Endothelial cell of umbilical vein (primary cell): ENCODE measurements at places on chromosomes 2 and 18.

DNA sequence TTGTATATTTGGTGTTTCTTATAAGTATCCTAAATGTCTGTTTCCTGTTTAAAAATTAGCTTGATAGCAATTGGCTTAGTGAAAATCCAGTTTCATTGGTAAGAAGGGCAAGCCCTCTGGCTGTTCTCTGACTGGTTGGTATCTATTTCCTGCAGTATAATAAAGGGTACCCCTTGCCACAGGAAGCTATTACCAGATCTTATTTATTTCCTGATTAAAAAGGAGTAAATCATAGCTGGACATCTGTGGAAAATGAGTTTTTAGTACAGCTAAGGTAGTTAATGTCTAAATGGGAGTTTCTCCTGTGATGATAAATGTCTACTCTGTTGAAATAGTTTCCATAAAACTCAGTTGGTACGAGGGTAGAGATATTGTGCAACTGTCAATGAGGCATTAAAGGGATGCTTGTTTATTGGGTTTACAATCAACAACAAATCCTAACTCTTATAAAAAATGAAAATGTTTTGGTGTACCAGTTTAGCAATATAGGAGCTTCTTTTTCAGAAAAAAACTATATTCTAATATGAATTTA lies 58.7 kb downstream of the FASTKD2 start:
- no peaks in the 10 kb centered on the region for H3K36me3 ChIP-seq
- H3K4me1 ChIP-seq: no peaks in the 10 kb centered on the region
- no peak overlapping the region for H3K27ac ChIP-seq
- DNase-seq: no peak
- no peak overlapping the region for H3K4me3 ChIP-seq
- no peaks in the 10 kb centered on the region for H3K27me3 ChIP-seq

GRCh38 chr2:204842661-204843485 lies 297.6 kb downstream of the PARD3B start:
- H3K27ac ChIP-seq: peak overlapping the region; percentile 84
- no peaks in the 10 kb centered on the region for H3K36me3 ChIP-seq
- H3K4me3 ChIP-seq: peak overlapping the region; percentile 15
- peak; percentile 92 for DNase-seq
- H3K27me3 ChIP-seq: no peaks in the 10 kb centered on the region
- peaks cover 25% of the 10 kb centered on the region for H3K4me1 ChIP-seq

DNA sequence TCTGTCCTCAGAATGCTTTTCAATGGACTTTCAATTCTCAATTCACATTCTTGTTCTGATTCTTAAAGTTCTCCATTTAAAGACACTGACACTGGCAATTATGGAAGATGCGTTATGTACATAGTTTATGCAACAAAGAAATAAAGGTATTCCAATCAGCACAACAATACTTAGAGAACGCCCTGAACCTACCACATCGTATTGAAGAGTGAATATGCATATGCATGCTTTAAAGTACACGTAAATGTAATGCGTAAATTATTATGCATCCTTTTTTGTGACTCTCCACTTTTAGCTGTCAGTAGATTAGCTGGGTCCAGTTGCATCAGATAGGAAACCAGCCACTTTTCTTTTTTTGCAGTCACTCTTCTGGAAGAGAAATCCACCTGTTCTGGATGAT lies 83.5 kb downstream of the RBM43 start:
- no peak overlapping the region for H3K27ac ChIP-seq
- peaks cover 8% of the 10 kb centered on the region for H3K27me3 ChIP-seq
- DNase-seq: no peak
- H3K4me3 ChIP-seq: no peak overlapping the region

DNA sequence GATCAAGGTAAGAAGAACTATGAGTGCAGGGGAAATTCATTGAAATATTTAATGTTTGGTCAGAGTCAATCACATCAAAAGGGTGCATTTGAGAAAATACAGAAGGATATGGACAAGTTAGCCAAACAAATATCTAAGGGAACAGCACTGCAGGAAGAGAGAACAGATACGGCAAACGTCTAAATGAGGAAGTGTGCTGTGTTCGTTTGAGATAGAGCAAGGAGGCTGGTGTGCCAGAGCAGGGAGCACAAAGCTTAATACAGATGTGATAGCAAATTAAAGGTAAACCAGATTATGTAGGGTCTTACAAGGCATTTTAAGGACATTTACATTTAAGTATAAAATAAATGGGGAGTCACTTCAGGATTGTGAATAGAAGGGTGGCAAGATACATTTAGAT lies 241.3 kb upstream of the ZNF804A start:
- no peaks in the 10 kb centered on the region for H3K27me3 ChIP-seq
- H3K4me1 ChIP-seq: no peaks in the 10 kb centered on the region
- H3K36me3 ChIP-seq: no peaks in the 10 kb centered on the region
- no peak overlapping the region for H3K27ac ChIP-seq

- no peaks in the 10 kb centered on the region for H3K4me1 ChIP-seq
- no peaks in the 10 kb centered on the region for H3K27me3 ChIP-seq
- H3K4me3 ChIP-seq: no peak overlapping the region
Observed at GRCh38 chr2:213640738-213641425, 356.6 kb downstream of the SPAG16 start.

DNA sequence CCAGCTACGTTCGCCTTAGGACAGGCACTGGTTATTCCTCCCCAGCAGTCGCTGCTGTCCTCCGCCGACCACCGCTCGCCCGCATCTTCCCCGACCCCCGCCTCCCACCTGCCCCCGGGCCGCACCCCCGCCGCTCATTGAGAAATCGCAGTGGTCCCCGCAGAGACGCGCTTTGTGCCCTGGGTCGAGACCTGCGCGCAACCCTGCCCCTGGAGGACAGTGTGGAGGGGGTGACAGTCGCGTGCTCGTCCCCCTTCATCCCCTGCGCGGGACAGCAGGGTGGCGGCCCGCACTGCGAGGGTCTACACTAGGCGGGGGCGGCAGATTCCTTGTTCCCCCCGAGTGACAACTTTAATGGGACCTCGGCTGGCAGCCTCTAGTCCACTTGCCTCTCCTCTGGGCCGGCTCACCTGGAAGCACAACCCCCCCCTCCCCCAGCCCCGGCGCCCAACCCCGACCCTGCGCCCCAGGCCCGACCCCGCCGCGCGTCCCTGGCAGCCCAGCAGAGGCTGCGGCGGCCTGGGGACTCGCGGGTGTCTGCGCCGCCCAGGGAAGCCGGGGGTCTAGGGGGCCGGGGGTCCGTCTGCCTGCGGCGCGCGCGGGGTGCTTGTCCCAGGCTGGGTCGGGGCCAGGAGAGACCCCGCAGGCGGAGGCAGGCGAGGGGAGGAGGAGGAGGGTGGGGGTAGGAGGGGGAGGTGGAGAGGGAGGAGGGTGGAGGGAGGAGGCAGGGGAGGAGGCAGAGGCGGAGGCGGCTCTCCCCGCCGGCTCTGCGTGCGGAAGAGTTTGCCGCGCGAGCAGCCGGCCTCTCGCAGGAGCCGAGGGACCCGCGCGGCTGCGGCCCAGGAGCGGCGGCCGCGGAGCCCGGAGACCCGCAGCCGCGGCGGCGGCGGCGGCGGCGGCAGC lies at the start of gene NPAS2:
Gene NPAS2, plus strand, starts transcription at position 770 of the 903 bp plus-strand sequence. CDS start 84,616 bp downstream, outside the sequence.
- peaks cover 44% of the 10 kb centered on the region for H3K4me1 ChIP-seq
- no peaks in the 10 kb centered on the region for H3K27me3 ChIP-seq
- H3K4me3 ChIP-seq: peak within 1 kb of the TSS; percentile 71
- peak within 1 kb of the TSS; percentile 85 for H3K27ac ChIP-seq

DNA sequence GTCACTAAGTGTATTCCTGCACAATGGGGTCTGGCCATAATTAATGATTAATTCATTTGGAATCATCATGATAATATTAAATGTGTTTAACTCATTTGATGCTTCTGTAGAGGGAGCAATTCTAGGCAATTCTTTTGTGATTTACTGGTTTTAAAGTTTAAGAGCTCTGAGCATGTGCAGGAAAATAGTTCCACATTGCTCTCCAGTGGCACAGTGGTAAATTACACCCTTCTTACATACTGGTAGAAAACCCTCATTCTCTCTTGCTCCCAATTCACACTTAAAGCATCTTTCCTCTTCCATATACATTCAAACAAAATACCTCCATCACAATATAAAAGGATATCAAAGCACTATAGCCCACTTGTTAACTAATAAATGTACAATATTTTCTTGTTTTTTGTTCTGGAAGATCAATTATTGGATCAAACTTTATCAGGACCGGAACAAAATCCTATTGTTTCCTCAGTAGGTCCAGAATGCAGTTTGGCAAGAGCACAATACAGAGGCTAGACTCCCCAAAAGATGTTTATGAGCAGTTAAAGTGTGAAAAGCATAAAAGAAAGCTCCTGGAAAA lies 844.3 kb downstream of the MBD2 start:
- DNase-seq: peak; percentile 9
- no peak overlapping the region for H3K27ac ChIP-seq
- H3K36me3 ChIP-seq: no peaks in the 10 kb centered on the region
- no peaks in the 10 kb centered on the region for H3K27me3 ChIP-seq
- H3K4me3 ChIP-seq: no peak overlapping the region

DNA sequence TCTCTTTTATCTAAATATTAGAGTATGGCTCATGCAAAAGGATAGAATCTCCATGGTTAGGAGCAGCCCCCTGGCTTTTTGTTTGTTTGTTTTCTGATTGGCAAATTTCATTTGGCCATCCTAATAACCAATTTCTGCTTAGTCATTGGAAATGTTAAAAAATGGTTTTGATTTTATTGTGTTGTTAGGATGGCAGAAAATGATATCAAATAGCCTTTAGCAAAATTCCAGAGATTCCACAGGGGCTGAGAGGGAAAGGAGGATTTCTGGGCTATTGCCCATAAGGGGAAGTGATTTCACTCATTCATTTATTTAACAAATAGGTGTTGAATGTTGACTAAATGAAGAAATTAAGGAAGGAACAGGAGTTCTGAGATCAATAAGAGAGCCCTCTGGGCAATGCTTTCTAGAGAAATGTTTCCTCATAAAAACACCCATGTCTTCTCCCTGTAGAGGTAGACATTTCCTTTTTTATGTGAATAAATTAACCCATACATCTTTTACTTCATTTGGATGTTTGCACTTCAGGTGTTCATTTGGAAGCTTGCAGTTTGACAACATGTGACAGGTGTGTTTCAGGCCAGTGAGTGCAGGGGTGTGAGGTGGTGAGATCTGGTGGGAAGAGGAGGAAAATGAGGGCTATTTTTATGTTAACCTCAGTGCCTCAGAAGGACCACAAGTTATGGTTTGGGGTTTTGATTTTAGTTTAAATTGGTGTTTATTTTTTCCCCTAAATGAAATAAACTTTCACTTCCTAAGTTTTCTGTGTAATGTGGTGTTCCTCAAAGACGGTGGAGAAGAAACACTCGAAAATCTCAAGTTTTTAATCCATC lies 61.7 kb upstream of the EPC2 start:
- no peaks in the 10 kb centered on the region for H3K4me1 ChIP-seq
- no peak overlapping the region for H3K4me3 ChIP-seq
- DNase-seq: no peak
- H3K36me3 ChIP-seq: no peaks in the 10 kb centered on the region
- H3K27ac ChIP-seq: no peak overlapping the region
- no peaks in the 10 kb centered on the region for H3K27me3 ChIP-seq

DNA sequence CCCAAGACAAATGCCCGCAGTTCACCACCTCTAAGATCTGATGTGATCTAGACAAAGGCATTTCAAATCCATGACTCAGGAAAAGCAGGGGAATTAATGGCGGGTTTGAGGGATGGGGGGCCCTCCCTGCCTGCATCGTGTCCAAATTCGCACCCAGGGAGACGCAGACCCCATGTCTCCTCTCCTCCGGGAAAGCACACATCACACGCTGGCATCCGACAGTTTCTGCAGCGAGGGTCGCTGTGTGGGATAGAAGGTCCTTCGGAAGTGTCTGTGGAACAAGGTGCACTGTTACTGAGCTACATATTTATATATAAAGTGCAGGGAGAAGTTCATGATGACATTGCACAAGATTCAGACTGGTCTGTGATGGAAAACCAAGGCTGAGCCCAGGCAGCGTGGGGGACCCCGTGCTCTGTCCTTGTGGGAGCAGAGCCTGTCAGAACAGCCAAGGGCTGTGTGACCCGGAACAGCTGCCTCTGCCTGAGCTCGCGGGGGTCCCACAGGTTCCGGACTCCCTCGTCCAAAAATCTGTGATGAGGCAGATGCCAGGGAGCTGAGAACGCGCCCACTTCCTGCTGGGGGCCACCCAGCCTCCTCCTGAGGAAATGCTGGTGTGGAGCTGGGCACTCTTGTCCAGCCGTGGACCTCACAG lies 82.3 kb upstream of the CTDP1 start:
- H3K27ac ChIP-seq: no peak overlapping the region
- no peaks in the 10 kb centered on the region for H3K36me3 ChIP-seq
- no peaks in the 10 kb centered on the region for H3K4me1 ChIP-seq

DNA sequence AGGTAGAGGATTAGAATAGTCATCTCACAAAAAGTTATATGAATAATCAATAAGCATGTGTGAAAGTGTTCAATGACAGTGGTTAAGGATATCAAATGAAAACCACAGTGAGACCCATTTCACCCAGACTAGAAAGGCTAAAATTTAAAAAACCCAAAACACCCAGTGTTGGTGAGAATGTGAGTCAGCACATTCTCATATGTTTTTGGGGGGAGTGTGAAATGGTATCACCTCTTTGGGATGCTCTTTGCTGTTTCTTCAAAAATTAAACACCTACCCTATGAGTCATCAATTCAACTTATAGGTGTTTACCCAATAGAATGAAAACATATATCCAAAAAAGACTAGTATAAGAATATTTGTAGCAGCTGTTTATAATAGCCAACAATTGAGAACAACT lies 69.8 kb downstream of the MAP3K20 start:
- DNase-seq: no peak
- peaks cover 4% of the 10 kb centered on the region for H3K4me1 ChIP-seq
- H3K4me3 ChIP-seq: no peak overlapping the region
- no peak overlapping the region for H3K27ac ChIP-seq

- no peaks in the 10 kb centered on the region for H3K27me3 ChIP-seq
- H3K4me1 ChIP-seq: no peaks in the 10 kb centered on the region
- no peak overlapping the region for H3K4me3 ChIP-seq
- no peak overlapping the region for H3K27ac ChIP-seq
Observed at GRCh38 chr2:14544247-14544646, 88.3 kb upstream of the LRATD1 start.

DNA sequence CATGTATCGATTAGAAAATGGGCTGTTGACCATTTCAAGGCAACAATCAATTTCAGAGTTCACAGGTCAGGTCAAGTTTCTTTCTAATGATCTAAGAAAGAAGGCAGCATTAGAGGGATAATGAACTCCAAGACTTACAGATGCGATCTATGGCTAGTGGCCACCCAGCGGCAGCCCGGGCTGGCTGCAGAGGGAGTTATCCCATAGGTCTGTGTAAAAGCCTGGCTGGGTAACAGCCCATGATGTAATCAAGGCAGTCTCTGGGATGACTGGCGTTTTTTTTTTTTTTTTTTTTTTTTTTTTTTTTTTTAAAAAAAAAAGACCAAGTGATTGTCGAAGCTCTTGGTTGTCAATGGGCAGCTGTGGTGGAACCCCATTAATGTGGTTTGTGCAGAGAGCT lies 171.1 kb upstream of the SKOR2 start:
- H3K27me3 ChIP-seq: no peaks in the 10 kb centered on the region
- no peak overlapping the region for H3K4me3 ChIP-seq
- no peaks in the 10 kb centered on the region for H3K4me1 ChIP-seq
- H3K36me3 ChIP-seq: no peaks in the 10 kb centered on the region
- H3K27ac ChIP-seq: no peak overlapping the region
- DNase-seq: no peak

DNA sequence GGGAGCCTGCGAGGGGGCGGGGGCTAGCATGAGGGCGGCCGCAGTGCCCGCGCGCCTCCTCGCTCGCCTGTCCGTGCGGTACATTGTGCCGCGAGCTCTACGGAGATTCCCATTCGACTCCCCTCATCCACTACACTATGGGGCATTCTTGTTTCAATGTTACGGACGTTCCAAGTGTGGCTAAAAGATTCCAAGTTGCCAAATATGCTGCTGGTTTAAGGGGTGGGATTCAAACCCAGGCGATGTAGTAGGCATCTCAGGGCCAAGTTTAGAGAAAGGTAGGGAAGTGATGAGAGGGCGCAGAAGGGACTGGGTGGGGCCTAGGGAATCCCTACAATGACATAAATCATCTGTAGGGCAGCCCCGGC lies 10.0 kb upstream of the CRYBA2 start:
- peaks cover 51% of the 10 kb centered on the region for H3K27me3 ChIP-seq
- DNase-seq: peak; percentile 14
- H3K27ac ChIP-seq: no peak overlapping the region
- H3K4me3 ChIP-seq: no peak overlapping the region
- H3K4me1 ChIP-seq: no peaks in the 10 kb centered on the region
